ENCODE measurements at places on chromosomes 2 and 18.

GRCh38 chr2:26772064-26773001 is 8.2 kb downstream of the SLC35F6 start:
- peak; percentile 98 for DNase-seq

GRCh38 chr2:197205585-197206215 is 104.9 kb downstream of the ANKRD44 start:
- no peak for DNase-seq

DNA sequence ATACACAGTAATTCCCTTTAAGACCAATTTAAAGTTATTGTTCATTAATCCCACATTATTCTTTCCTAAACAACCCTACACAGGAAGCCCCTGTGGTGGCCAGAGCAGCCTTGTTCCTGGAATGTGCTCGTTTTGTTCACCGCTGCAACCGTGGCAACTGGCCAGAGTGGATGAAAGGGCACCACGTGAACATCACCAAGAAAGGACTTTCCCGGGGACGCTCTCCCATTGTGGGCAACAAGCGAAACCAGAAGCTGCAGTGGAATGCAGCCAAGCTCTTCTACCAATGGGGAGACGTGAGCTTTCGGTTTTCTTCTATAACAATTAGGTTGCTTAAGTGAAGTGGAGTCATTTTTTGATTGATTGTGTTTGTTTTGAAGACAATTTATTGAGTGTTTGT is 101.0 kb downstream of the UNC80 start:
- DNase-seq = no peak

DNA sequence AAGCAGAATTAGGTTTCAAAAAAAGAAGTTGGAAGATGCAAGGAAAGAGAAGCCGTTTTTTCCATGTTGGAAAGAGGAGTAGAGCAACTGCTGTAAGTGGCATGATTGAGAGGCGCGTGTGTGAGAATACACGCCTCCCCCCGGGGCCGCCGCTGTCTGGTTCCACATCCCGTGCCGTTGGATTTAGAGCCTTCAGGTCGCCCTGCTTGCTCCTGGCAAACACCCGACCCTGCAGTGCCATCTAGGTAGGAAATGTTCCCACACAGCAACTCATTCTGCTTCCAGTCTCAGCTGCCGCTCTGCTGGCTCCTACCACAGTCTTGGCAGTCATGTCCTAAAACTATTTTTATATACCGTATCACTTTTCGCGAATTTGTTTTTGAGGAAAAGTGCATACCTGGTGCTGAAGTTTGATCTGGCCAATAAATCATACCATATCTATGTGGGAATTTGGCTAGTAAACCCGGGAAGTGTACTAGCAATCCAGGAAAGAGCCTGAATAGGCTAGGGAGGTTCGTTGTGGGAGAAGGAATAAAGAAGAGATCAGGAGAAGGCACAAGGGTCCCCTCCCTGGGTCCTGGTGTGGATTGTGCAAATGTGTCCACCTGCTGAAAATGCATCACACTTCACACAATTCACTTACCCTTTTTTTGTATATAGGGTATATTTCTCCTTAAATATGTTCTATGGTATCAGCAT is 372.7 kb downstream of the FBXO15 start:
- DNase-seq = peak; percentile 29

- DNase-seq = no peak
Observed at GRCh38 chr2:39704540-39704939, 38.8 kb downstream of the TMEM178A start.

GRCh38 chr18:36169938-36170337 is 17.4 kb upstream of the MOCOS start:
- no peak for DNase-seq

- no peak for DNase-seq
Observed at GRCh38 chr18:50453014-50453680, 78.3 kb downstream of the SKA1 start.

- no peak for DNase-seq
Observed at GRCh38 chr2:54047091-54047490, 68.3 kb upstream of the ACYP2 start.

GRCh38 chr18:80245781-80246444 is 1.4 kb downstream of the PARD6G start:
- no peak for DNase-seq

- DNase-seq = no peak
Observed at GRCh38 chr2:9990736-9991135, 39.2 kb downstream of the GRHL1 start.

DNA sequence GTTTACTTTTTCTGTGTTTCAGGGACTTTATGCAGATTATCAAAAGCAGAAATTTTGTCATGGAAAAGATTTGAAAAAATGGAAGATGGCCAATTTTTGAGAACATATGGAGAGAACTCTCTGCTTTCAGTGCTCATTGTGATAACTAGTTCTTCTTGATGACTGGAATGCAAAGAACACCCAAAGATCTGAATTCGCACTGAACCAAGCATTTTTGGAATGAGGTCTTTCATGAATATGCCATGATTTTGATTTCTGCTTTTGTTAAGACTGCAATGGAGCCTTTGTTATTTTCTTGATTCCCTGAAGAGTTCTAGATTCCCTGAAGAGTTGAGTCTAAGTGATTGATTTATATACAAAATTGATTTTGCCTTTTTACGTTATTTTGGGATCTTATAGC is 124.1 kb downstream of the FMNL2 start:
- DNase-seq = no peak

GRCh38 chr2:237875256-237876060 is 16.0 kb downstream of the RAMP1 start:
- DNase-seq = no peak

Measured in fibroblast of mammary gland (primary cell).